Stimulated activated CD4-positive, alpha-beta T cell treated with anti-CD3 and anti-CD28 coated beads, TNF-alpha, amount 100 ng/mL, for 48 hours (primary cell): ENCODE measurements at places on chromosomes 2 and 18.

- no peak for DNase-seq
Measured at GRCh38 chr2:40400336-40400953, 51.4 kb downstream of the SLC8A1 start.

DNA sequence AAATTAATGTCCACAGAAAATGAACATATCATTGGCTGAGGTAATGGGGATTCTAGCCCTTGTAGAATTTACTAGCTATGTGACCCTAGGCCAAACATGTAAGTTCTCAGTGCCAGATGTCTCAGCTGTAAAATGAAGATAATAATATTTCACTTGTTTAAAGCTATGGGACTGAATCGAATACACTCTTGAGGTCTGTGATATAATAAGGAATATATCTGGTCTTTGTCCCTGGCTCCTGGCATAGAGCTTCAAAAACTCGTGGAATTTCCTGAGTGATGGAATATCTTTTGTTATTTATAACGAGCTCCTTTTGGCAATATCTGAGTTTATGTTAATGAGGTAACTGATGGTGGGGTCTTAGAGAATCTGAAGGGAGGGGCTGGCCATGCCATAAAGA, 201.4 kb upstream of the CYP26B1 start:
- no peak for DNase-seq

DNA sequence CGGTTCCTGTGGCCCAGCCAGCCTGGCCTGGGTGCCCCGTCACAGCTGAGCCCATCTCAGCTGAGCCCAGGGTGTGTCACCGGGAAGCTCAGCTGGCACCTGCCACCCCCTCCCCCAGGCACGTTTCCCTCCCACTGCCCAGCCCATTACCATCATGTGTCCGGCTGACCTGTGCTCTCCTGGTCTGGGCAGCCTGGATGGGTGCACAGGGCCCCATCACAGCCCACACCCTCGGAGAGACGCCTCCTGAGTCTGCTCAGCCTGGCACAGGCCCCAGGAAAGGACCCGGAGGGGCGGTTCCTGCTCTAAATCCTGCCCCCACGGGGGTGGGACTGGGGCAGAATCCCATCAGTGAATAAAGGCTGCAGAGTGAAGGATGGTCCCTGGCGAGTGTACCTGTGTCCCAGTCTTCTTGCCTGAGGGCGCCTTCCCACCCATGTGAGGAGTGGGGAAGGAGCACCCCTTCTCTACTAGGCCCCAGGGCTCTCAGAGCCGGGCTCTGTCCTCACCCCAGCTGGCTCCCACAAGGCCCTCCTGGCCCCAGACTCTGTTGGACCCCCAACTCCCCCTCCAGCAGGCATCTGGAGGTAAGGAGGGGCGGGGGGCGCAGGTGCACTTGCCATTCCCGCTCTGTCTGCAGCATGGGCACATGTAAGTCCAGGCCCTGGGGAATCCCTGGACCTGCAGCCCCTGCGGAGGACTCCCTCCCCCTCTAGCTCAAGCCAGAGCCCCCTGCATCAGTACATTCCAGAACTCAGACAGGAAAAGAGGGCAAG, 21.2 kb downstream of the GPC1 start:
- DNase-seq = no peak

DNA sequence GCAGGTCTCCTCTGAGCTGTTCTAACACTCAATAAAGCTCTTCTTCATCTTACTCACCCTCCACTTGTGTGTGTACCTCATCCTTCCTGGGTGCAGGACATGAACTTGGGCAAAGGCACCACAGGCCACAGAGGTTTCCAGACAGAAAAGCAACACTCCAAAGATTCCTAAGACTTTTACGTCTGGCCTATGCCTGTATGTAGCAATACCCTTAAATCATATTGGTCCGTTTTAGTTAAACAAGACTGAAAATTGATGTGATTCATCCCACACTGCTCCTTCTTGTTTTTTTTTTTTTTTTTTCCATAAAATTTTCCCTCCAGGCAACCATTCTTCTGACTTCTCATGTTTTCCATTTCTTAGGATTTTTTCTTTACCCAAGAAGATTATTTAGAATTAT, 404.3 kb downstream of the PID1 start:
- no peak for DNase-seq

DNA sequence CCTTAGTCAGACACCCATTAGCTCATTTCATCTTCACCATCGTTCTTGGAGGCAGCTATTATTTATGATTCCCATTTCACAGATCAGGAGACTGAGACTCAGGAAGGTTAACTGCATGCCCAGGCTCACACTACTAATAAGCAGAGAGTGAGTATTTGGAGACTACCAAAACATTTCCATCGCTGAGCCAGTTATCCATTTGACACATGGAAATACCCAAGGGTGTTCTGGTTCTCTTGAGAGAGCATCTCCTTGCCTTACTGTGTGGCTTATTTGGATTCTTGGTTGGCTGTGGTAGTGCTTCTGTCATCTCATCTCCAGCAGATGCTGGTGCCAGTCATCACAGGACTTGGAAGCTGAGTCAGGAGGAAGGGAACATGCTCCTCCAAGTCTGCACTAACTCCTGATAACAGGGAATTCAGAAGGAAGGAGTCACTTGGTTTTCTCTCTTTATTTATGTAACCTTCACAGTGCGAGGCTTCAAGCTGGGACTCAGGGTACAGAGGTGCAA, 55.2 kb downstream of the RASGRP3 start:
- no peak for DNase-seq

DNA sequence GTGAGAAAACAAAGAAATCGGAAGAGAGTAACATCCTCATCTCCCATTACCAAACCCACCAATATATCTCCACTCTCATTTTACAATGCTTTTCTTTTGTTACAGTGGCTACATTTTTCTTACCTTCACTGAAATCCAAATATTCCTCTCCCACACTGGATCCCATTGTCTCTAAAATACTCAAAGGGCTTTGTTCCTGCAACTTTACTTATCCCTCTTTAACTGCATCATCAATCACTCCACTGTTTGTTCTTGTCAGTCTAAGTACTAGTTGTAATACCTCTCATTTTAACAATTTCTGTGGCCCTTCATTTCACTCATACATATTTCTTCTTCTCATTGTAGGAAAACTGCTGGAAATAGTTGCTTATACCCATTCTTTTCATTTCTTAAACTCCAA, 464.2 kb upstream of the PIK3C3 start:
- DNase-seq = no peak

- DNase-seq = no peak
Measured at GRCh38 chr18:74281011-74281979, 10.5 kb downstream of the CYB5A start.

GRCh38 chr2:157250836-157251235, 6.7 kb upstream of the GALNT5 start:
- DNase-seq = no peak

DNA sequence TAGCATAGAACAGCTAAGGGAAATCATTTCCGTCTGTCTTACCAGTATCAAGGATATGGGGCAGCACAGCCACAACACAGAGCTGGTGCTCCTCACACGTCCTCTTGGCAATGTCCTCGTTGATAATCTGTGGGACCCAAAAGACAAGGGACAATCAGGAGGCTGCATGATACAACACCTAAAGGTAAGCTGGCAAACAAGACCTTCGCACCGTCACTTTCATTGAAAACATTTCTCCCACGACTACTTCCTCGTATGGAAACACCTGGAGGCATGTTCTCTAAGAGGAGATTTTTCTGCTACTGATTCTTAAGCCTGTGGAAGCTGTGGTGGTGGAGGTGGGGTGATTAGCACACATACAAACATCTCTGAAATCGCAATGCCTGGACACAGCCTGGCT, 23.7 kb downstream of the PDIA6 start:
- no peak for DNase-seq

DNA sequence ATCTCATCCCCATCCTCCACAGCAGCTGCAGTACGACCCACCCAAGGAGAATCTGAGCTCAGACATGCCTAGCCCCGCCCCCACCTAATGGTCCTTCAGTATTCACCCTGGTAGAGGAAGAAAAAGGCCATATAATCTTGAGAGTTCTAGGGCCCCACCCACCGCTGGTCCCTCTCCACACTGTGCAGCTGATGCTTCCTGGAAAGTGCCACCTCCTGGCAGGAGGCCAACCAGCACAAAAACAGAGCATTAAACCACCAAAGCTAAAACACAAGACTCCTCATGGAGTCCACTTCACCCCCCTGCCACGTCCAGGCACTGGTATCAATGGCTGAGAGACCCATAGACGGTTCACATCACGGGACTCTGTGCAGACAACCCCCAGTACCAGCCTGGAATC, 40.7 kb downstream of the MC4R start:
- DNase-seq = no peak

- DNase-seq = no peak
Measured at GRCh38 chr2:197270601-197271000, 40.0 kb downstream of the ANKRD44 start.

GRCh38 chr2:107721178-107721577, 105.5 kb upstream of the RGPD4 start:
- DNase-seq = no peak

DNA sequence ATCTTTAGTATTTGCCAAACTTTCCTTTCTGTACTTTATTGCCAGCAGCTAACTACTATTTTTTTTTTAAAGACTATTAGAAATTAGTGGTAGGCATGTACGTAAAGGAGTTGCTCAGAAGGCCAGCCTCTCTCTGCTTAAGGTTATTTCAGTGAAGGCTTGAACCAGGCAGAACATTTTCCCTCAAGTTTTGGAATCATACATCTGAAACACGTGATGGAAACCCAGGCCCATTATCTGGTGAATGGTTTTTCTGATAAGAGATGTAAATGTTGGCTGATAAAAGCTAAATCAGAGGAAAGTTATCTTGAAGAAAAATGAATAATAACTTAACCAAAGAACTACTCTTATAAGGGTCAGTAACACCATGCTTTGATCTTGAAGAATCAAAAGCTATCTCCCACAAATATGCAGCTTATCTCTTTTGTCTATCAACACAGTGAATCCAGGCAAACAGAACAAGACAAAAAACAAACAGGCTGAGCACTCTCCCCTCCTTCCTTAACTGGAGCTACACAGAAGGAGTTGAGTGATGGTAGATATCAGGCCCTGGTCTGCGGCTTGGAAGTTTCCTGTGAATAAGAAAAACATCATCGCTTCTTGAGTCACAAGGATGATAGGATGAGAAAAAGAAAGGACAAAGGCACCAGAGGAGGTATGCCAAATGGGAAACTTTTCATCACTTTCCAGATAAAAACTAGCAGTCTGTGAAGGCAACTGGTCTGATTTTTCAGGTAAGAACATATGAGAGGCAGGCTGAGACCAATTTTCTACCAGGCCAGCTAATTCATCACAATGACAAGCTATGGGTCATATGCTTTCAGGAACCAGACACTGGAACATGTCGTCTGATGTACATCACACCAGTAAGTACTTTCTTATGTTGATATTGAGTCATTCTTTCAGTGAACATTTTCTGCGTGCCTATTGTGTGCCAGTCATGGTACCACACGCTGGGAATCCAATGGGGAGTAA, 88.4 kb upstream of the STK17B start:
- peak; percentile 28 for DNase-seq

DNA sequence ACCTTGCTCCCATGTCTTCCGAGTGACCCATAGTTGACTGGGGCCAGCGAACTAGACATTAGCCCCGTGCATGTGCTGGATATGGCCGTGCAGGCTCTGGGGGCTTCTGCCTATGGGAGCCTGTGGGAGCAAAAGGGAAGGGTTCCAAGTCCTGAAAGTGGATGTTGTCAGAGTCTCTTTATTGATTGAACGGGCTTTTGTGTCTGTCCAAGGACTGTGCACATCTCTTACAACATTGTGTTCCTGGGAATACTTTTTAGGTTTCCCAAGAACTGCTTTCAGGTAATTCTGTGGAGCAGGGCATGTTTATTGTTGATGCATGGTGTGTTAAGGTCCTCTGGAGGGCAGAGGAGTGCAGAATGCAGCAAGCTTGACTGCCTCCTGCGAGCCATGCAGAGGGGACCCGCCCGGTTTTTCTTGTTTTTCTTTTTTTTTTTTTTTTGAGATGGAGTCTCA, 5.0 kb downstream of the RNF144A start:
- no peak for DNase-seq

GRCh38 chr18:44652722-44653121, 28.0 kb upstream of the SETBP1 start:
- DNase-seq = no peak

- DNase-seq = no peak
Measured at GRCh38 chr2:196168181-196168580, 3.2 kb downstream of the STK17B start.

GRCh38 chr2:144325086-144325485, 194.8 kb downstream of the ZEB2 start:
- DNase-seq = no peak

DNA sequence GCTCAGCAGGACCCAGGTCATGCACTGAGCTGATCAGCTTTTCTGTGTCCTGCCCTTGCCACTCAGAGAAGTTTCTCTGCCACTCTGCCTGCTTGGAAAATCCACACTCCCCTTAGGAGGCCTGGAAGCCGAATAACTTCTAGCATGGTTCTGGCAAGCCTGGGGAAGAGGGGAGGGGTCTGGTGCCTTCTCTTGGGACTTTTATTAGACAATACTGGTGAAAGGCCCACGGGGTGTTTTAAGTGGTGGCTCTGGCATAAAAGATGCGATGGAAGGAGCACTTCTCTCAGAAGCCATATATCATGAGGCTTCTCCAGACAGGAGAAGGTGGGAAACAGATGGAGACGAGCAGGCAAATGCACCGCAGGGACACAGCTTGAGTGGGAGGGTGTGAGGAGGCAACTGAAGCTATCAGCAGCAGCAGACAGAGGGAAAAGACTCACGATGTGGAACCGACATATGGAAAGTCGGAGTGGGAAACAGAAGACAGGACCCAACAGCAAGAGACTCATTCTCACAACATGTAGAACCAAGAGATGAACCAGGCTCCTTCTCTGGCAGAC, 141.8 kb upstream of the CTNNA2 start:
- no peak for DNase-seq

DNA sequence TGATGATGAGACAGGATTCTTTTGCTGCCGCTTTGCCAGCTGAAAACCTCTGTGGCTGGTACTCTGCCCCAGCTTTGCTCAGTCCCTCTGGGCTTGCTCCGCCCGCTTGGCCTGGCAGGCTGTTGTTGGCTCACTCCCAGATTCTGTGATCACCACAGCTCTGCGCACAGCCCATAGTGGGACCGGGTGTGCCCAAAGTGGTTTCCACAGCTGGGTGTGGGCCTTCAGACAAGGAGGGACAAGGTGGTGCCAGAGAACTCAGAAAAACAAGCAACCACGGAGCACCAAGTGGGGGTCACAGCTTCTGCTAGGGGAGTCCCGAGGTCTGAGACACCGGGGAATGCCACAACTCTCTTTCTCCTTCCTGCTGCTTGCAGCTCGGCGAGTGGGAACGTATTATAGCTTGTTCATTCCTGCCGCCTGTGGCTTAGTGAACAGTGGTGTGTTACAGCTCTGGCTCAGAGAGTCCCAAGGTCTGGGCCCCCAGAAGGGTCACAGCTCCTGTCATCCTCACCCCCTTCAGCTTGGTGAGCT, 9.2 kb upstream of the KYNU start:
- DNase-seq = no peak

DNA sequence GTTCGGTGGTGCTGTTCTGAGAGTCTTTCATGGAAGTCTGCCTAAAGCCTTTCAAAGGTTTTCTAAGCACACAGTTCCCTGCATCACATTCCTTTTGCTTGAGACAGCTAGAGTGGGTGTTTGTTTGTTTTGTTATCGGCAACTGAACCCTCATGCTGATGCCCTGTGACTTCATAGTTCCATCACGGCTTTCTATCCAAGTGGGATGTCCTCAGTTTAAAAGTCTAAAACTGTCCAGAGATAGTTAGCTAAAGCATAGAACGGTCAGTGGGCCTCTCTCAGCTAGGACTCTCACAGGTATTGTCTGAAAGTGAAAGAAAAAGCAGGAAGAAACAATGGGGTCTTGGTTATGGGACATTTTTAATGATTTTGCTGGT, 337.3 kb downstream of the OSR1 start:
- DNase-seq = no peak

GRCh38 chr2:24463271-24463670, 27.8 kb upstream of the NCOA1 start:
- no peak for DNase-seq

- no peak for DNase-seq
Measured at GRCh38 chr2:163731735-163732134, 4.1 kb downstream of the FIGN start.
